Mammary epithelial cell (primary cell): ENCODE measurements at places on chromosomes 3 and 15.

GRCh38 chr3:171219258-171219657, 192.7 kb upstream of the SLC2A2 start:
- no peak for DNase-seq

GRCh38 chr3:129441215-129441614, 1.2 kb downstream of the IFT122 start:
- DNase-seq: peak; percentile 14

GRCh38 chr3:31002730-31003129, 108.3 kb upstream of the GADL1 start:
- no peak for DNase-seq

DNA sequence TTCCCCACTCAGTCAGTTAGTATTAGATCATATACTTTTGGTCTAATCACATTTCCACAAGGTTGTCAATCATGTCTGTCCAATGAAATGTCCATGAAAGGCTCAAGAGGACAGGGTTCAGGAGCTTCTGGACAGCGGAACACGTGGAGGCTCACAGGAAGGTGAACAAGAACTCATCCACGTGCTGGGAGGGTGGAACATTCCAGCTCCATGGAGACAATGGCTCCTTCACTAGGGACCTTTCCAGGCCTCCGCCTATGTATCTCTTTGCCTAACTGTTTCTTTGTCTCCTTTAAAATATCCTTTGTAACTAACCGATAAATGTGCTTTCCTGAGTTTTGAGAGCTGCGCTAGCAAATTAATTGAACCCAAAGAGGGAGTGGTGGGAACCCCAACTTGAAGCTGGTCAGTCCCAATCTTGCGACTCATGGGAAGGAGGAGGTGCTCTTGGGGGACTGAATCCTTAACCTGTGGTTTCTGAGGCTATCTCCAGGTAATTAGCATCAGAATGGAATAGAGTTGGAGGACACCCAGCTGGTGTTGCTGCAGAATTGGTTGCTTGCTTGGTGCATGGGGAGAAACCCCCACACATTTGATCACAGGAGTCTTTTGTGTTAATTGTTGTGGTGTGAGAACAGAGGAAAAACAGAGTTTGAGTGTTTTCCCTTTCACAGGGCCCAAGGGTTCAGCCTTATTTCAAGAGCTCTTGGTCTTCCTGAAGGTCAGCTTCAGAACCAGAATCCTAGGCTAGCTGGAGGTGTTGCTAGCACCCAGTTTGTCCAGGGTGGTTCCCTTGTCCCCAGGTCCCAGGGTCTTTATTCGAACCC, 3.0 kb upstream of the TKT start:
- DNase-seq: no peak

DNA sequence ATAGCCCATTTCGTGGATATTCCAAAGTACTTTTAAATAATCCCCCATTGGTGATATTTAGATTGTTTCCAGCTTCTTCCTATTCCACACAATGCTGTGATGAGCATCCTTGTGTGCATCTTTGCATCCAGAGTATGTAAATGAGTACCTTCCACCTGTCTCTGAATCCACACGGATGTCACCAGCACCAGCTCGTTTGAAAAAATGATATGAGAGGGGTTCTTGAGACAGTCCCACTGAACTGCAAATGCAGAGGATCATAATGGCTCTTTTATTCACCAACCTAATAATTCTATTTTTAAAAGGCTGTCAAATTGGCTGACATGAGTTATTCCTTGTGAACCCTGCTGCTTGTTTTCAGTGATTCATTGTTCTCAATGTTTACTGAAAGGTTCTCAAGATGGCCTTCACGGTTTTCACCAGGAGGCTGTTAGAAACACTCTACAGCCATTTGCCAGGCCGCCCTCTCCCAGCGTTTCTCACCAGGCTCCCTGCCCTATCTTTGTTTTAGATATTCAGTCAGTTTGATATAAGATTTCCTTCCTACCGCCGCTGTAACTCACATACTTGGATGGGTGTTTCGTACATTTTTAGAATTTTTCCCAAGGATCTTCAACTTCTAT, 96.7 kb upstream of the PTPRG start:
- no peak for DNase-seq

GRCh38 chr3:102207151-102207571, 227.7 kb upstream of the ZPLD1 start:
- no peak for DNase-seq

DNA sequence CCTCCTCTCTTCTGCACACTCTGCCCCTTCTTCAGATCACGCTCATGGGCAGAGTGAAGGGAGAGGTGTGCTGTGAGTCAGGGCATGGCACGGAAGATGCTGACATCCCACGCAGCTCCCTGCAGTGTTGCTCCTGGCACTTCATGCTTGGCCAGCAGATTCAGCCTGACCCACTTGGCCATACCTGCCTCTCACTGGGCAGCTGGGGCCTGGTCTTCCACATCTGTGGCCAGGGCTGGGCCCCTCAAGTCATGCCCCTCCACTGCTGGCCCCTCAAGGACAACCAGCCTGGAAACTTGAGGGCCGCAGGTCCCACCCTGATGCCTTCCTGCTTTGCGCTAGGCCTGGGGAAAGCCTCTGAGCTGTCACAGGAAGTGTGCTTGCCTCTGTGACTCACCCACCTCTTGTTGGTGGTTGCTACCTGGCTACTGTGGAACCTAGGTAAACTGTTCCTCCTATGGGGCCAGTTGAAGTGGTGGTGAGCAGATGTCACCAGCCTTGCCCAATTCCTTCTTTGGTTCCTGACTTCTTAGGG, 48.7 kb downstream of the BSN start:
- peak; percentile 83 for DNase-seq

DNA sequence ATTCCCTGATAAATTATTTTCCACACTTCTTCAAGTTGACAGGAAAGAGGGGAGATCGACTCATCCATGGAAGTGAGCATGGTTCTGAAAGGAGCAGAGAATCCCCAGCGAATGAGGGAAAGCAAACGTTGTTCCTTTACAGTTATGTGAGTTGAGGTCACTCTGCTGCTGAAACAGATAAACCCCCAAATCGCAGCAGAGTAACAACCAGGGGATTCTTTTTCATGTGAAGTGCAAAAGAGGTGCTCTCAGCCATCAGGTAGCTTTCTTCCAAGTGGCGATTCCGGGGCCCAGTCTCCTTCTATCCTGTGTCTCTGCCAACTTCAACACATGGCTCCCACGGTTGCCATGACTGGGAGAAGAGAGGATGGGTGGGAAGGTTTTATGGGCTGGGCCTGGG, 28.2 kb downstream of the MEX3B start:
- no peak for DNase-seq

DNA sequence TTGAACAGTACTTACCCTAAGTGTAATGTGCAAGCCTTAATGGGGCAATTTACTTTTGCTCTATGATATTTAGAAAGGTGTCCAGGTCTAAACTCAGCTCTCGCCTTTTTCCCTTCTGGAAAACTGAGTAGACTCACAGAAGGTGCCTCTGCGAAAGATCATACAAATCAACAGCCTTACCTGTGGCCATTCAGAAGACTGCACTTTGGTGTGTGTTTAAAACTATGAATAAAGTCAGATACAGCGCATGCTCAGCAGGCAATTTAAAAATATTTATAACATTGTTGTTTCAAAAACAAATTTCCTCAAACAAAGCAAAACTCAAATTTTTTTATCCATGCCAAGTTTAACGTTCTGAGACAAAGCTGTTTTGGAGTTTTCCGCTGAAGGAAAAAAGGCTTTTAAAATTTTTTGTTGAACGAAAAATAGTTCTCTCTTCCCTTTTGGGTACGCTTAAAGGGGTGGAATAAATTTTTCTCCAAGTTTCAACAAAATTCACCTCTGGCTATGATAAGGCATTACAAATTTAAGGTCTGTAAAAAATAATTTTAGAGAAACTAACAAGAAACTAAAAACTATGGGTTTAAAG, 156.3 kb downstream of the TIGIT start:
- DNase-seq: peak; percentile 77

- DNase-seq: peak; percentile 36
Observed at GRCh38 chr3:179181993-179182551, 33.9 kb downstream of the PIK3CA start.

DNA sequence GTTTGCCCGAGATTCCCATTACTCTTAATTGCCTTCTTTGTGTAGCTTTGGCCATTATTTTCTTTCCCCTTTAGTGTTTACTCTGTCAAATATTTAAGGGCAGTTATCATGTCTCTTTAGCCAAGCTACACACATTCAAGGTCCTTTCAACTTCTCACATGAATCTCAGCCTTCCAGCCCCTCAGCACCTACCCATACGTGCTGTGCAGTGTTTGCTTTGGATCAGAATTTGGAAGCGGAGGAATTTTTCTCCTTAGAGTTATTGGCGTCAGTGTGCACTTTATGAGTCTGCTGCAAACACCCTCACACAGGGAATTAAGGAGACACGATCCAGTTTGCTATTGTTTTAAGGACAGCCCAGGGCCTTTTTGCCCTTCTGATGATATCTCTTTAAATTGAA, 231.6 kb downstream of the CACNA2D3 start:
- DNase-seq: no peak
